ENCODE measurements at places on chromosomes 1 and 21.

- no peak for DNase-seq
Measured at GRCh38 chr1:158035014-158035413, 41.6 kb downstream of the KIRREL1 start.

GRCh38 chr1:181134543-181135436 lies 46.3 kb downstream of the IER5 start:
- no peak for DNase-seq

- no peak for DNase-seq
Measured at GRCh38 chr1:229048896-229049295, 222.0 kb upstream of the RAB4A start.

DNA sequence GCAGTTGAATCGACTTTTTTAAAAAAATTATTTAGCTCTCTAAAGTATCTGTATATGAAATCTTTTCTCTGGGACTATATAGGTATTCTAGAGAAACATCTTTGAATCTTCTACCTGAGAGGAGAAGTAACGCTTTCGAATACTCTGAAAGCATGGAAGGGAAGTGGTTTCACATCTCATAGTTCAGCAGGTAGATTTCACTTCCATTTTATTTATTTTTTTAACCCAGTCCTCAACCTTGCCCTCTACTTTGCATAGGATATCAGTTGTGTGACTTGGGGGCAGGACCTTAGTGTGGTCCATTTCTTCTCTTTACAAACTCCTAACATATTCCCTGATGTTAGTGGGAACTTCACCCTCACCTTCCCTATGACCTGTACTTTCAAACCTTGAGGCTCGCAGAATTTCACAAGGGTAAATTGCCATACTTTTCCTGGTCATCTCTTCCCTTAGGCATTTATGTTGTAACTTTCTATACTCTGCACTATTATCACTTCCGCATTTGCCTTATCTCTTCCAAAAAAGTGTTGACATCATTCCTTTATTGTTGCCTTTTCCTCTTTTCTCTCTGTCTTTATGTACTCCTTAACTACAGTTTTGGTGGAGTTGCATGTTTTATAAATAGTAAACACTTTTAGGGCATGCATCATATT lies 1208.5 kb upstream of the ADGRL4 start:
- no peak for DNase-seq

DNA sequence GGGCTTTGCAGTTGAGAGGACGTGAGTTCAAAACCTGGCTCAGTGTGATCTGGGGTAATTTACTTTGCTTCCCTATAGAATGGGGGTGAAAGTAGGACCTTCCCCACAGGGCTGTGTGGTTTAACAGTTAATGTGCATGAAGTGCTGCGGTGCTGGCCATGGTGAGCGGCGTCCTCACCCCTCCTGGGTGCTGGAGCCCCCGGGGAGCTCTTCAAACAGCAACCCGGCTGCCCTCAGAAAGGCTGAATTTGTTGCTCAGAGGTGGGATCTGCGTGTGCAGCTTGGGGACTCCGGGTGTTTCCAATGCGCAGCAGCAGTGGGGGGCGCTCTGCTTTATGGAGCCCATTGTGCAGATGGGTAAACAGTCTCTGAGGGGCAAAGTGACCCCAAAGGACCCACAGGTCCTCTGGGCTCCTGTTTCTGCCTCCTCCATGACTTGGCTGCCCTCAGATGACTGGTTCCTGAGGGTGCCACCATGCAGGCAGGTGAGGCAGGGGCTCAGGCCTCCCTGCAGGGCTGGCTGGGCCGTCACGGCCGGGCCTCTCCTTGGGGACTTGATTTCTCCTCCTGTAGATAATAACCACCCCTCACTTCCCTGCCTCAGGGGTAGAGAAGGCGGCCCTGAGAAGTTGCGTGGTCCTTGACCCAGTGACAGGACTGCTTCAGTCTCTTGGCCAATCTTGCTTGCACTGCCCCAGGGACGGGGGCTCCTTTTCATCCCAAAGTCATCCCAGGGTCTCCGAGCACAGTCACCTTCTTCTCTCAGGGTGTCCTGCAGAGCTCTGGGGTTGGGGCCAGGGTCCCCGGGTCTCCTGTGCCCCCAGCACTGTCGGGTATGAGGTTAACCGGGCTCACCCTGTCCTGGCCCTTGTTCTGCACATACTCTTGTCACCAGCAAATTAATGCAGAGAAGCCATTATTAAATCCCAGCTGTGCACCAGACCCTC lies 40.3 kb downstream of the DMRTB1 start:
- DNase-seq: no peak

DNA sequence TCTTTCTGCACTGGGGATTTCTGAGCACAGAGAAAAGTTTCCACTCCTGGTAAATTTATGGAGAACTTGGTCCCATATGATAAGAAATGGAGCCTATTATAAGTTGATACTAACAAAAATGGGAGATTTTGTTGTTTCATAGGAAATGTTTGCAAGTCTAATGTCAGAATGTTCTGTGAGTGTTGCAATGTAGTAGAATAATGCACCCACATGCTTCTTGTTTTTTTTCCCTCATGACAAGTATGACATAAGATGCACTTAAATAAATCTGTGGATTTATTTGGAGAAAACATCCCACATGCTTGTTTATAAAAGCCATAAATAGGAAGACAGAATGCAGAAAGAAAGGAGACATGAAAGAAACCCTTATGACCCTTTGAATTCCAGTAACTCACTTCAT lies 50.8 kb upstream of the KCNJ6 start:
- no peak for DNase-seq

GRCh38 chr1:67956116-67956515 lies 94.3 kb downstream of the DIRAS3 start:
- no peak for DNase-seq

DNA sequence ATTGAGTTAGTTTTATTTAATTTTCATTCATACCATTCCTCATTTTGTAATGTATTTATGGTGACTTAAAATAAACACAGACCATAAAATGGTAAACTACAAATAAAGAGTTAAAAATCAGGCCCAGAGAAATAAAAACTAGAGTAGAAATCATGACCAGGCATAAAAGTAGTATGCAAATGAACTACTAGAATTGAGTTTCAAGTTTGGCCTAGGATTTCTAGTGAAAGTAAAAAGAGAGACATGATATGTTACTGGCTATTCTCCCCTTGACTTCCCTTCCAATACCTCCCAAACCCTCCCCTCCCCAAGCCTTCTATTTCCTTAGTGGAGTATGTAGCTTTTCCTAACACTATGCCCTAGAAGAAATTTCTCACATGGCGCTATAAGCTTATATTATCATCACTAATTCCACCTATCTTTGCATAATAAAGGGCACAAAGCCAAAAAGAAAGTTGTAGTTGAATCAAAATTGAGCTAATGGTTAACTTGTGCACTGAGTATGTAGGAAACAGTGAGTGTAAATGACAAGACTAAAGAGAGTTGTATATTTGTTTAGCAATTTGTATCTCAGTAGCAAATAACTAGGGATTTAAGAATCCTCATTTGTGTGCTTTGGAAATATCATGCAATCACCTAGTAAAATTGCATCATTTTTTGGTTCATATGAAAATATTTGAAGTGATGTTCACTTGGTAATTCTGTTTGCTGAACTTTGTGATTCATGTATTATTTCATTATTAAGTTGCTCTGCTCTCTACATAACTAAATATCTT lies 29.7 kb upstream of the CDC14A start:
- no peak for DNase-seq

DNA sequence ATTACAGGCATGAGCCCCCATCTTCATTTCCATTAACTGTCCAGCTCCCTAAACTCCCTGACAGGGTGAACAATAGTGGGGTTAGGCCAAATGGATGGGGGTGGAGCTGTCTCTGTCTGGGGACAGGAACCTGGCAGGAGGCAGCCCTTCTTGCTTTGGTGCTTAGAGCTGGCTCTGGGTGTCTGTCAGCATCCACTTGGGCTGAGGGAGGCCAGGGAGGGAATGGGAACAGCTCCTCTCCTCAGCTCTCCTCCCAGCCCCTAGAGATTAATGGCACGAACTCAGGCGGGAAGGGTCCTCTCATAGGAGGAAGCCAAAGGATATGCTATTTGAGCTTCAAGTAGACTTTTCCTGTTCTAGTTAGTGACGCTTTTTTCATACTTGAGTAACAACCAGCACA lies 11.1 kb upstream of the ETV3L start:
- DNase-seq: no peak

Measured in activated T-cell treated with anti-CD3 and anti-CD28 coated beads, Interleukin-2, amount 50 U/mL, for 1 hour (primary cell).